ENCODE measurements at places on chromosomes 13 and 19.
A peak's percentile ranks its signal among the peaks of the same experiment; 100 is the strongest.

DNA sequence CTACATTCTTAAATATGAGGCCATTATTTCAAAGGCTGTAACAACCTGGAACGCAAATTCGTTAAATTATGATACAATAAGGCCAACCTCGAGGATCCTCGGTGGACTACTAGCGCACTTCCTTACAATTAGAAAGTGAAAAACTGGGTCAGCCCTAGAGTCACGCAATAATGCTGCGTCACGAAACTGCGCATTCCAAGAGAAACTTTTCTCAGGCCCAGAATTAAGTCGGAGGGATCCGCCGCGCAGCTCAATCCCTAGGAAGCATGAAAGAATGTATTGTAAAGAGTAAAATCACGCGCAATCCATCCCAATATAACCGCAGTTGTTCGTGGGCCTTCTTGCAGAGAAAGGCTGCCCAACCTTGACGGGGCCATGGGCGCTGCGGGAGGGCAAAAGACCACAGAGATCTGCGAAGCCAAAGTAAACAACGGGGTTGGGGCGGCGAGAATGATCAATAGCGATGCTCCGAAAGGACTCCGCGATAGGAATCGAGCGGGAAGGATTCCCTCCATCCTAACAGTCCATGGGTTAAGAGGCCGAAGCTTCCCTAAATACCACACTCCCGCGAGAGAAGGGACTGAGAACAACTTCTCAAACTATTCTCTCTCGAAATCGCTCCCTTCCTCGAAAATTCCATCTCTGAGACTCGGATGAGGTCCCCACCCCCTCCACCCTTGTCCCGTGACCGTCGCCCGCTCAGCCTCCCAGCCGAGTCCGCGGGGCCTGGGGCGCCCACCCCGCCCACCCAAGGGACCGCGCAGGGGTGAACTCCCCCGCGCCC, 564 bp downstream of the SPART start:
- DNase-seq = peak; percentile 78

DNA sequence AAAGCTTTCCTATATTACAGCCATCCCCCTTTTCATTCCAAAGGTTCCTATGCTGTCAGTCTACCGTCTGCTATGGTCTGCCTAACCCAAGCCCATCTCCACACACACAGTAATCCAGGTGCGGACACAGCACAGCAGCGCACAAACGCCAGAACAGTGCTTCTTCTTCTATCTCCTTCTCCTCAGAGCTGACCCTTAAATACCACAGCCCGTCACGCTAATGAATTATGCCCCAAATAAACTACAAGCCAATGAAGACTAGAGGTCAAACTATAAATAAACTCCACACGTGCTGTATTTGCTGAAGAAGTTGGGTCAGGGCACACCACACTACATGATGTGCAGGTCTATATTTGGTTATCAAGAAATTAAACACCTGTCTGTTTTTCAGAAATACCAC, 71.8 kb downstream of the TBC1D4 start:
- DNase-seq = no peak

DNA sequence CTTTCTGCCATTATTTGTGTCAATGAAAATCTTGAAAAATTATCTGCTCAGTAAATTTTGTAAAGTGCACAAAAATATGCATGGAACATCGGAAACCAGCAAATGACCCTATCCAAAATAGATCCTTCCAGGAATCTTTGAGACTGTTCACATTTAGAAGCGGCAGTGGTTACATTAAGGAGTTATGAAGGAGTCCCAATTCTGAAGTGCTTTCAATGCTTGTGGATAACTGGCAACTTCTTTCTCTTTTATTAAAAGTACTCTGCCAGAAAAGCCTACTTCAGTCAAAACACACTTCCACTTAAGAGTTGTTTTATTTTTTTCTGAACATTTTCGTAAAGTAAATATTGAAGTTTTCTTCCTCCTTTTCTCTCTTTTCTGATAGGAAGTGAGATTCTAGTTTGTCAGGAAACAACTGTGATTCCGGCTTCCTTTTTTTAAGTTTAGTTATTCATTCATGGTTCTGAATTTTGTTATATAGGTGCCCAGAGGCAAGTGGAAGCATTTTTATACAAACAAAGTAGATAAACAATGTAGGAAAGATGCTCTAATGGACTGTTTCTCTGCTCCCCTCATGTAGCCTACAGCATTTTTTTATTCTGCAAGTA, 83.5 kb downstream of the PCDH9 start:
- no peak for DNase-seq

DNA sequence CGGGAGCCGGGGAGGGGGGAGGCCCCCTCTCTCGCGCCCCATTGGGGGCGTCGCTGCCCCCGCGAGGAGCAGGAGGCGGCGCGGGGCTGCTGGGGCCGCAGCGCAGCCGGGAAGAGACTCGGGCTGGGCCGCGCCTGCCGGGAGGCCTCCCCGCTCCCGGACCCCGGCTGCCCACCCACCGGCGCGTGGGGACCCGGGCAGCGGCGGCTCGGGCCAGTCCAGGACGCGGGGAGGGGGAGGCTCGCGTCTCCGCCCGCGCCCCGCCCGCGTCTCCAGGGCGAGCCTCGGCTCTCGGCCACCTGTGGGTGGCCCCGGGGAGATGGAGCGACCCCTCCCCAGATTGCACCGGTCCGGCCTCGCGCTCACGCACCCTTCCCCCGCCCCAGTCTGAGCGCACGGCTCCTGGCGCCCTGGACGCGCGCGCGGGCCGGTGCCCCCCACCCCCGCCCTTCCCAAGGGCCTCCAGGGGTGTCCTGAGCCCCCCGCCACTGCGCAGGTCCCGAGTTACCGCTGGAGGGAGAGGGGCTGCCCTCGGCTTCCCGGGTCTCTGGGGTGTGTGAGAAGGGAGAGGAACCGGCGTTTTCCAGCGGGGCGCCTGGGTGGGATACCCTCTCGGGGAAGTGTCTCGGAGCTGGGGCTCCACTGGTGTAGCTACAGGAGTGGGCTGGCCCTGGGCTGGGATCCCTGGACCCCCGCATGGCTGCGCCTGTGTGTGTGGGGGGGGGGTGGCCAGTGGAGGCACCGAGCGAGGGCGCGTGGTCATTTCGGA, 645 bp downstream of the PALM start:
- DNase-seq = no peak

DNA sequence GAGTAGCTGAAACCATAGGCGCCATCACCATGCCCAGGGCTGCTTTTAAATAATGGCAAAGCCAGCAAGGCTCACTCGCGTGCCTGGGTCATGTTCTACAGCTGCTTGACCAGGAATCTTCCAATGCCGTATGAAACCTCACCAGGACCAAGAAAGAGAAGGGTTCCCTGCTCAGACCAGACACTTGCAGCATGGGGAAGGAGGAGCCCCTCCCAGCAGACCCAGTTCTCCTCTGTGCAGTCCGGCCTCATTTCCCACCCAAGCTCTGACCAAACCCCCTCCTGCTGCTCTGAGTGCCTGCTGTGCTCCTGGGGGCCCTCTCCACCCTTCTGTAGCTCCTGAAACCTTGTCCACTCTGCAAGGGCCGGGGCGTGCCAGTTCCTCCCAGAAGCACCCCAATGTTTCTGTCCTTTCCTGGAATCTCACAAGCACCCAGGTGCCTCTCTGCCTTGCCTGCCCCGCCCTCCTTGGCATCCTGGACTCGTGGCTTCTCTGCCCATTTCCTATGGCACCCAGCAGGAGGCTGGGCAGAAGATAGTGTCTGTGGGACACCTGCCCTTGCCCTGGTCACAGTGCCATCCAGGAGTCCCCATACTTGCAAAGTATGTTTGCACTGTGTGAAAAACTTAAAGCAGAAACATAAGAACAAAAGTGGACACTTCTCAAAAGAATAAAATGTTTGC, 6.8 kb upstream of the SLC7A9 start:
- no peak for DNase-seq

DNA sequence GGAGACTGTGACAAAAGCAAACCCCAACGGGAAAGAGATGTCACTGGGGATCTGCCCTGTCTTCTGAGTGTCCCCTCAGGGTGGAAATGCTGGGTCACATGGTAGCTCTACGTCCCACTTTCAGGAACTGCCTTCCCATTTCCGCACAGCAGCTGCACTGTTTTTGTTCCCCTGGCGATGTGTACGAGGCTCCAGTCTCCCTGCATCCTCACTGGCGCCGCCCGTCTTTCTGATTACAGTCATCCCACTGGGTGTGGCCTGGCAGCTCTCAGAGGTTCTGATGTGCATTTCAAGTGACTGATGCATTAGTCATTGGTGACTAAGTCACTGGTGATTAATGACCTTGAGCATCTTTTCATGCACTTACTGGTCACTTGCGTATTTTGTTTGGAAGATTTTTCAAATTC, 21.2 kb downstream of the PCID2 start:
- DNase-seq = peak; percentile 95

DNA sequence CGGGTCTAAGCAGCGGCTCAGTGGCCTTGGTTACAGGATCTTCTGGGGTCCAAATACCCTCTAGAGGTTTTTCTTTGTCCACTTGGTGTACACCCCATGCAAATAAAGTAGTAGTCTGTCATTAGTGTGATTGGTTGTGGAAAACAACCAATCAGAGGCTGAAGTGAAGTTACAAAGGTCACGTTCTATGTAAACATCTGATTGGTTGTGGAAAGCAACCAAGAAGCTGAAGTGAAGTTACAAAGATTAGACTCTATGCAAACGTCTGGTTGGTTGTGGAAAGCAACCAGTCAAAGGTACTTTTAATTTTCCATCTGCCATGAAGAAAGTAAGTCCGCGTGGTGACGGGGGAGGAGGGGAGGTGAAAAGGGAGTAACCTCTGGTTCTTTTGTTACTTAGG, 790.9 kb downstream of the UQCRFS1 start:
- DNase-seq = no peak

- no peak for DNase-seq
Observed at GRCh38 chr13:87903553-87903952, 232.4 kb downstream of the SLITRK5 start.

DNA sequence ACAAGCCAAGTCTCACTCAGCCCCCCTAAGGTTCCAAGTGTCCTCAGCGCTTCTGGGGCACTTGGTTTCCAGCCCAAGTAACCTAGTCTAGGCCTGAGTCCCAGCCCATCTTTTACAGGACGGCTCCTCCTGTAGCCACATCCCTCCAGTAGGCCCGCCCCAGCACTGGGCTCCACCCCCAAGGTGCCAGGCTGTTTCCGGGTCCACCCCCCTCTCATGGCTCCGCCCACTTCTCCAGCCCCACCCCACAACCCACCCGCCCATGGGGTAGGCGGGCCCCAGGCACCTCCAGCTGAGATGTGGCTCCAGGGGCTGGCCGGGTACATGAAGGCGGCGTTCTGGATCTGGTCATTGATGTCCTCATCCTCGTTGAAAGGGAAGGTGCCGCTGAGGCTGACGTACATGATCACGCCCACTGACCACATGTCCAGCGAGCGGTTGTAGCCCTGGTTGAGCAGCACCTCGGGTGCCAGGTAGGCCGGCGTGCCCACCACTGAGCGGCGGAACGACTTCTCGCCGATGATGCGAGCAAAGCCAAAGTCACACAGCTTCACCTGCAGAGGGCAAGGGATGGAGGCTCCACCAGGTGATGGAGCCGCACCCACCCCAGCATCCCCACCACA, 17.2 kb upstream of the DACT3 start:
- no peak for DNase-seq
